ENCODE measurements at places on chromosomes 4 and X.

GRCh38 chr4:147927377-147928137 lies 195.7 kb downstream of the ARHGAP10 start:
- no peak for DNase-seq

DNA sequence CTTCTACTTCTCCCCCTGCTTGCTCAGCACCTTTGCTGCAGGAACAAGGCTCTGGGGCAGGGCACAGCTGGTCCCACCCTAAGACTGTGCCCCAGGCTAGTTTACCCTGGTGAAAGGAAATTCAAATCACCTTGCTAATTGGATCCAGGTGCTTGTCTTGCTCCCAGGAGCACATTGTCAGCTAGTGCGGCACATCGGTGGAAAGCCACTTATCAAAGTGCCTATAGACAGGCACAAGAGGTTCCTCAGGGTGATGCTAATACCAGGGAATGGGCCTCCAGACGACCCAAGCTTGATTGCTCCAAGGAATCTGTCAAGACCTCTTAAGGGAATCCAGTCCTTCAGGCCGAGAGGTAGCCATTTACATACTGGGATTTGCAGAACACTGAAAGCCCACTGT lies 64.5 kb upstream of the PRPS1 start:
- DNase-seq: no peak

DNA sequence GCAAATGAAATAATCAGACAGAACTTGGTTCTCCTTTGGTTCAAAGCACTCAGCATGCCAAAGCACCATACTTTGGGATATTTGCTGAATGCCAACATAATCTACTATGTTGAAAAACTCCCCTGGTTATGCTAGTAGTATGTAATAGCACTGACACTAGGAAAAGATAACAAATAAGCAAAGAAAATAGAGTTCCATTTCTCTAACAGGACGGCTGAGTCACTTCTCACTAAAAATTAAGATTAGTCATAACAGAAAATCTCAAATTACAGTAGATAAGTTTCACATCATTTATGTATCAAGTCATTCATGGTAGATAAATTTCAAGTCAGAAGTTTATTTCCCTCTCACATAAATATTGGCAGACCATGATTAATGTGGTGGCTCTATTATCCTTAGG lies 17.9 kb downstream of the PDHA2 start:
- no peak for DNase-seq

- DNase-seq: no peak
Measured at GRCh38 chr4:26611372-26611771, 27.5 kb downstream of the TBC1D19 start.

DNA sequence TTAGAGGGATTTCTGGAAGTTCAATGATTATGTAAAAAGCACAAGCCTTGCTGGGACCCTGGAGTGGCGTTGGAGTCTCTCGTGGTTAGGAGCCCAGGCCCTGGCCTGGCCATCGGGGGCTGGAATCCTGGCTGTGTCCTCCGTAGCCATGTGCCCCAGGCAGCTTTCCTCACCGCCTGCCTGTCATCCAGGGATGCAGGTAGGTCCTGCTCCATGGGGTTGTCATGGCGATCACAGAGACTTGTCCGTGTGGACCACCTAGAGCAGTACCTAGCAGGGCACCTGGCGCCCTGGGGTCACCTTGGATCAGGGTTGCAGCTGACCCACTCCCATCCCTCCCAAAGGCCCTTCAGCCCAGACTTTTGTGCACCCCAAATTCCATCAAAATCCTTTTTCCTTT lies 30.2 kb upstream of the WFS1 start:
- DNase-seq: no peak

GRCh38 chrX:154596290-154596929 lies 11.5 kb downstream of the CTAG1A start:
- DNase-seq: no peak

DNA sequence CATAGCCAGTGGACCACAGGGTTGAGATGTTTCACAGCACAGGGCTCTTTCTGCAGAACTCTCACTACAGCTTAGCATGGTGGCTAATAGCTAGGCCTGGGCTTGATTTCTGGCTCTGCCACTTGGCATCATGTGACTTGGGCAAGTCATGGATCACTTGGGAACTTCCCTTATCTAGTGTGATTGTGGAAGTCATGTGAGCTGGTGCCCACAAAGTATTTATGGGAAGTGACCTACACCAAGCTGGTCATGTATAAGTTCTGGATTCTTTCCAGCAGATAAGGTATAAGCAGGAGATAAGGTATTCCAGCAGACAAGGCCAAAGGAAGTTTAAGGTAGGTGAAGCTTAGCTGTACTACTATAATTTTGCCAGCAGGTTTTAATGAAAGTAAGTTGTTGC lies 61.0 kb downstream of the REELD1 start:
- no peak for DNase-seq

- DNase-seq: no peak
Measured at GRCh38 chr4:30952526-30953219, 232.5 kb downstream of the PCDH7 start.

GRCh38 chr4:113285501-113285900 lies 236.0 kb downstream of the ANK2 start:
- DNase-seq: no peak

GRCh38 chrX:120561634-120562568 lies 1.1 kb upstream of the CUL4B start:
- no peak for DNase-seq

DNA sequence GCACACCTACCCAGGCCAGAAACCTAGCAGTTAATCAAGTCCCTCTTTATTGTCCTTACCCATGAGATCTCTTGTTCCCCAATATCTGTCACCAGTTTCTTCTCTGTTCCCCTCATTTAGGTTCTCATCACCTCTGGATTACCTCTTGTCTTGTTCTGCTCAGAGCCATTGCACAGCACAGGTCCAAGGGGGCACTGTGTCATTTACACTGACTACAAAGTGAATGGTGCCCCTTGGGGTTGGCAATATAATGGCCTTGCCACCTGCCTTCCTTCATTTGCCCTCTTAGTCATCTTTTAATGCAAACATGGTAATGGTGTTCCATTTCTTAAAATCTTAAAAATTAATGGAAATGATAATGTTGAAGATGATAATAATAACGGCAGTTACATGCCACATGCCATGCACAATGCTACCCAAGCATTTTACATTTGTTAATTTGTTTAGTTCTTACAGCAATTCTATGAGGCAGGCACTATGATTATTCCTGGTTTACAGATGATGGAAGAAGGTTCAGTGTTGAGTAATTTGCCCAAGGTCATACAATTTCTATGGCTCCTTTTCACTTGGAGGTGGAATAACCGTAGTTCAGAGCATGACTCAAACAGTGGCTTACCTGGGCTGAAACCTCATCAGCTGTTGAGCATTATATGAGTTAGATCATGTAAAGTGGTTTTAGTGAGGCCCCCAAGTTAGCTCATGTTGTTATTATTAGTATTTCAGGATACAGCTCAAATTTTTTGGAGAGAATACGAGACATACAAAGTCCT lies 117.9 kb downstream of the RASL11B start:
- DNase-seq: no peak

DNA sequence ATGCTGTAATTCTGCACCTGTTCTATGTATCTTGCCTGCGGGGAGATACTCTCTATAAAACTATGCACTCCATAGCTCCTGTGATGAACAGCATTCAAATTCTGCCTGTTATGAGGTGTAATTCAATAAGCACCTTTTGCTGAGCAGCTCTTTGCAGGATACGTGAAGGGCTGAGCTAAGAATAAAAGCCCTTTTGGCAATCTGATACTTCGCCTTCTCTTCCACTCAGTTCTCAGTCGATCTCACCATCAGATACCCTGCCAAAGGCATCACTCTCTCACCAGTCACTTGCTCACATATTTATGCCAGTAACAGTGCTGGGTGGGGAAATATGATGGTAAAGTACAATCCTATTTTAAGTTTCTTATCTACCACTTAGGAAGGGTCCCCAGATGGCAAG lies 67.2 kb downstream of the RPS3A start:
- no peak for DNase-seq

GRCh38 chrX:109362101-109362500 lies 119.8 kb downstream of the GUCY2F start:
- DNase-seq: no peak

DNA sequence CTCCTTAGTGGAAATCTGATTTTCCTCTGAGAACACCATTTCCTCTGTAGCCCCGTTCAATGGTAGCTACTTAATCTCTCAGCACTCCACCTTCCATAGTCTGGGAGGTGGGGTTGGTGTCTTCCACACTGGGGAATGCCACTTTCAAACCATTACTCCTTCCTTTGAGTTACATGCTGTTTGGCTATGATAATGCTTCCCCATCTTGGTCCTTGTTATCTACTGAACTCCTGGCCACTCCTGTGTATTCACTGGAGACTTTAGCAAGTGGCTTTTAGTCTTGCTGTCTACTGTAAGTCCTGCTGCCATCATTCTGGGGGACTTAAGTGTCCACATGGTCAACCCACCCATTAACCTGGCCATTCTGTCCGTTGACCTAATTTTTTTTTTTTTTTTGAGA lies 63.9 kb upstream of the SMIM10 start:
- DNase-seq: no peak
